COLO829 (cell line): ENCODE measurements at places on chromosomes 2 and 18.

GRCh38 chr18:45666006-45666405, 50.7 kb downstream of the SLC14A2 start:
- no peak for DNase-seq

- DNase-seq = no peak
Measured at GRCh38 chr18:2970772-2971659, 41.9 kb downstream of the LPIN2 start.

- DNase-seq = peak; percentile 15
Measured at GRCh38 chr2:193963472-193964119, 1693.4 kb upstream of the SLC39A10 start.

- DNase-seq = peak; percentile 58
Measured at GRCh38 chr2:38605298-38605830, 2.6 kb upstream of the HNRNPLL start.

- no peak for DNase-seq
Measured at GRCh38 chr2:170313992-170314348, 136.0 kb downstream of the MYO3B start.

- DNase-seq = no peak
Measured at GRCh38 chr2:43418680-43419079, 177.2 kb downstream of the THADA start.
